Progenitor cell of endocrine pancreas (in vitro differentiated cells): ENCODE measurements at places on chromosomes 11 and 22.

DNA sequence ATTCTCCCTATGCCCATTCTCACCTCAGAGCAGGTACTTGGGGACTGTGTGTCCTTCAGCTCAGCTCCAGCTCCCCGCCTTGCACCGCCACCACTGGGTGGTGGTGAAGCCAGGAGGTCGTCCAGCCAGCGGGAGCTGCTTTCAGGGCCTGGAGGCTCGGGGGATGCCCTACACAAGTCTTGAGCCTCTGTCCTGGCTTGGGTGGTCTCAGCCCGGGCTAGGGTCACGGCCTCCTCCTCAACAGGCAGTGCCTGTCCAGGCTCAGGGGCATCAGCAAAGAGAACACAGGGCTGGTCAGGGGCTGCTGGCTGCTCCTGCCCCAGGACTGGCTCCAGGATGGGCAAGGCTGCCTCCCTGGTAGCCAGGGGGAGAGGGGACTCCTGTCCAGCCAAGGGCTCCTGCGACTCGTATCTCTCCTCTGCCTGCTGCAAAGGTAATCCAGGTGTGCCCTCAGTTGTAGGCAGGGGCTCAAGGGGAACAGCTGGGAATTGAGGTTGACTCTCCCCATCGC is 12.2 kb downstream of the TNKS1BP1 start:
- DNase-seq, result no peak

GRCh38 chr11:117586392-117586791 is 210.6 kb downstream of the DSCAML1 start:
- DNase-seq, result no peak

GRCh38 chr11:771617-772204 is 5.6 kb downstream of the GATD1 start:
- DNase-seq, result no peak

DNA sequence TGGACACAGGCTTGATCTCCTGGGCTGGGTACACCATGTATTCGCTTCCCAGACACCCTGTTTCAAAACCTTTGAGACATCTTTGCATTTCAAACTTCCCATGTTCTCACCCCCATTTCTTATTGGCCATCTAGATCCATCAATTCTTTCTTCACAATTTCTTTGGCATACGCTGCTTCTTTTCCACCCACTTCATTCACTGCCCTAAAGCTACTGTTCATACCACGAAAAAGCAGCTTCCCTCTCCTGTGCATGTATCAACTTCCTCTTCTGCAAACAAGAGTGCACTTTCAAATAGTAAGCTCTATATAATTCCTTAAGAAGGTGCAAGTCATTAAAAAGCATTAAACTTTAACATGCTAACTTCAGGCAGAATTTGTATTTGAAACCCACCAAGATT is 21.4 kb downstream of the UVRAG start:
- DNase-seq, result no peak

- no peak for DNase-seq
These were observed 35.7 kb downstream of the TP53I11 start for GRCh38 chr11:44915004-44915403.

GRCh38 chr11:64524158-64524527 is 66.9 kb upstream of the SLC22A12 start:
- DNase-seq, result no peak

GRCh38 chr22:48428631-48429371 is 1398.9 kb downstream of the BRD1 start:
- DNase-seq, result no peak

- DNase-seq, result no peak
These were observed 8.6 kb downstream of the SNAP29 start for GRCh38 chr22:20867179-20868024.

DNA sequence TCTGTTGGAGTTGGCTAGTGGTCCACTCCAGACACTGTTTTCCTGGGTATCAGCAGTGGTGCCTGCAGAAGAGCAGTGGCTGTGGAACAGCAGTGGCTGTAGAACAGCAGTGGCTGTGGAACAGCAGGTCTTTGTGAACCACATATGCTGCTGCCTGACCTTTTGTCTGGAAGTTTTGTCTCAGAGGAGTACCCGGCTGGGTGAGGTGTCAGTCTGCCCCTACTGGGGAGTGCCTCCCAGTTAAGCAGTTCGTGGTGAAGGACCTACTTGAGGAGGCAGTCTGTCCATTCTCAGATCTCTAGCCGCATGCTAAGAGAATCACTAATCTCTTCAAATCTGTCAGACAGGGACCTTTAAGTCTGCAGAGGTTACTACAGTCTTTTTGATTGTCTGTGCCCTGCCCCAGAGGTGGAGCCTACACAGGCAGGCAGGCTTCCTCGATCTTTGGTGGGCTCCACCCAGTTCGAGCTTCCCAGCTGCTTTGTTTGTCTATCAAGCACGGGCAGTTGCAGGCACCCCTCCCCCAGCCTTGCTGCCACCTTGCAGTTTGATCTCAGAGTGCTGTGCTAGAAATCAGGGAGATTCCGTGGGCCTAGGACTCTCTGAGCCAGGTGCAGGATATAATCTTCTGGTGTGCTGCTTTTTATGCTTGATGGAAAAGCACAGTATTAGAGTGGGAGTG is 89.1 kb upstream of the TRIM48 start:
- DNase-seq, result no peak
